Bronchial epithelial cell (primary cell): ENCODE measurements at places on chromosomes 6 and 20. TPM values are rescaled to one million over a fixed set of nuclear protein-coding genes. Genes with fewer than 3 reads are reported as not detected.

The MEA1 gene
- total RNA-seq: 55.2 and 62.4 TPM in 2 replicates

The GATA5 gene
- not detected in 2 replicates for total RNA-seq

The CDSN gene
- not detected in 2 replicates for total RNA-seq

The BMP7 gene
- total RNA-seq: not detected in 2 replicates

The MSH5 gene
- 3.4 and 4.0 TPM in 2 replicates for total RNA-seq

The HTR1B gene
- under 0.01 and 0.26 TPM in 2 replicates for total RNA-seq

The FOXF2 gene
- under 0.01 TPM in 1 of 2 replicates, not detected in the other for total RNA-seq

The C6orf15 gene
- total RNA-seq: 0.13 TPM in 1 of 2 replicates, not detected in the other

The PBOV1 gene
- total RNA-seq: not detected in 2 replicates

The FOXS1 gene
- not detected in 2 replicates for total RNA-seq

The STMND1 gene
- not detected in 2 replicates for total RNA-seq

The VARS2 gene
- total RNA-seq: 24.6 and 26.3 TPM in 2 replicates

The ASIP gene
- not detected in 2 replicates for total RNA-seq

The SLC17A1 gene
- total RNA-seq: not detected in 2 replicates

The CSNK2A1 gene
- 242 and 268 TPM in 2 replicates for total RNA-seq

The TMEM244 gene
- total RNA-seq: not detected in 2 replicates

The PLA2G7 gene
- not detected in 2 replicates for total RNA-seq

The GCNT2 gene
- total RNA-seq: 10.3 and 15.5 TPM in 2 replicates

The GABRR2 gene
- total RNA-seq: under 0.01 and 0.26 TPM in 2 replicates

The APOBEC2 gene
- not detected in 2 replicates for total RNA-seq

The TTI1 gene
- total RNA-seq: 14.6 and 14.7 TPM in 2 replicates

The OLIG3 gene
- total RNA-seq: not detected in 2 replicates

The ABHD16B gene
- not detected in 2 replicates for total RNA-seq

The ARFGEF3 gene
- total RNA-seq: 10.3 and 14.2 TPM in 2 replicates

The CENPB gene
- total RNA-seq: 67.8 and 87.4 TPM in 2 replicates

The MCM9 gene
- total RNA-seq: 9.7 and 12.8 TPM in 2 replicates

The DLK2 gene
- total RNA-seq: 4.1 and 8.2 TPM in 2 replicates

The PACRG gene
- total RNA-seq: under 0.01 and 0.51 TPM in 2 replicates

The HEY2 gene
- total RNA-seq: 0.13 TPM in 1 of 2 replicates, not detected in the other

The ALDH5A1 gene
- total RNA-seq: 0.53 and 1.9 TPM in 2 replicates

The IL22RA2 gene
- not detected in 2 replicates for total RNA-seq

The SLC23A2 gene
- total RNA-seq: 6.8 and 7.6 TPM in 2 replicates

The LY6G6C gene
- total RNA-seq: 0.38 TPM in 1 of 2 replicates, not detected in the other

The TMEM14C gene
- total RNA-seq: 132 and 136 TPM in 2 replicates

The NR2E1 gene
- total RNA-seq: not detected in 2 replicates

The SPDEF gene
- 2.4 and 5.0 TPM in 2 replicates for total RNA-seq
